ENCODE measurements at places on chromosomes 3 and 15.

GRCh38 chr15:101018450-101018849 lies 99.3 kb downstream of the LRRK1 start:
- DNase-seq = no peak

GRCh38 chr3:128549283-128550112 lies 56.5 kb upstream of the GATA2 start:
- peak; percentile 7 for DNase-seq

- no peak for DNase-seq
Observed at GRCh38 chr3:54826251-54826691, 101.6 kb downstream of the LRTM1 start.

DNA sequence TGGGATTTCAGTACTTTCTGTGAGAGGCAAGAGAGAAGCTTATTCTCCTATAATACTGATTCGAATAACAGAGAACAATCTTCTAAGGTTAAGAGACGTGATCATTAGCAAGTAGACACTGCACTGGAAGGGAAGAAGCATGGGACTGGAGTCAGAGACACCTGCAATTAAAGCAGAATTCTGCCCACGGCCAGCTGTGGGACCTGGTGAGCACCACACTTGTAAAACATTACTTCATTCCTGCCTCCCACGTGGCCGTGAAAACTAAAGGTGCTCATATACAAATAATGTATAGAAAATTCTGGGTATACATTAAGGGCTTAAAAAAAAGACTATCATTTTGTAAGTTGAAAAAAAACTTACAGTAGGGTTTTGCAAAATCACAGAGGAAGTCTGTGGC lies 2.0 kb downstream of the TM2D3 start:
- DNase-seq = no peak

DNA sequence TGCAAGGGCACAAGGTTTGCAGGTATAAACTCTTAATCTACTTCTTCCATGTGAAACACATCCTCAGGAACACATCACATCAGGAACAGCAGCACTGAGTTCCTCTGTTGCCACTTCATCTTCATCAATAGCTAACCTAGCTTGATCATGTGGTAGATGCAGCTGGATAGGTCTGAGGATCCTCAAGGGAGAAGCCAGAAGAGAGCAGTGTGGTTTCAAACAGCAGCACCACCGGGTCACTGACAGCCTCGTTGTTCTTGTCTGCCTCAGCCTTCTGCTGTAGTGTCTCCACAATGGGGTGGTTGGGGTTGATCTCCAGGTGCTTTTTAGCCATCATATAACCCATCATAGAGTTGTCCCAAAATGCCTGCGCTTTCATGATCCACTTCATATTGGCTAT lies 58.8 kb downstream of the ADAM10 start:
- no peak for DNase-seq

DNA sequence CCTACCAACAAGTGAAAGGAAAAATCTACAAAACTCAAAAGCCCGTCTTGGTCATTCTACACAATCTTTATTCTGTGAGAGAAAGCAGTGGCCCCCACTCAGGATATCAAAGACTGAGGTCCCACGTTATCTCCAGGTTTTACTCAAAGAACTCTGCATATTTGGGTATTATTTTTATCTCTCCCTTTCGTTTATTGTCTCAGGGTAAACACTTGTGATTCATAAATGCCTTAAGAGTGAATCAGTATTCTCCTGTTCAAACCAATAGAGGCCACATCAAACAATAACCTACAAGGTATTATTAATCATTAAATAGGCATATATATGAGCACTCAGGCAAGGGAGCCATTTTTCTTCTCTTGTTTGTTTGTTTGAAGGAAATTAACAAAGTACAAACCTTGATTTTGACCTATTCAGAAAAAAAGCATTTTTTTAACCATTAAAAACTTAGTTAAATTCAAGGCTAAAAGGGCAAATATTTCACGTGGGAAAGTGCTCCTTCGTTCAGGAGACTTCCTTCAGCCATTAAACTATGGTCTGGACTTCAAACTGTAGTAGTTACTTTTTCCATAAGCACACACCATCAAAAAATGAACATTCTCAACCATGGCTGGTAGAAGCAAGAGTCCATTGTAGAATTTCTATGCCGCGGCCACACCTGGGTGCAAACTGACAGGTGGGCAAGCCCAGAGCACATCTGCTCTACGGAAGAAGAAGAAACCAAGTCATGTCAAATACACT lies 13.9 kb upstream of the HES1 start:
- no peak for DNase-seq
